Hematopoietic multipotent progenitor cell treated with erythropoietin and hydrocortisone succinate and interleukin-3 and kit ligand, for 15 days (in vitro differentiated cells): ENCODE measurements at places on chromosomes 12 and 14.

DNA sequence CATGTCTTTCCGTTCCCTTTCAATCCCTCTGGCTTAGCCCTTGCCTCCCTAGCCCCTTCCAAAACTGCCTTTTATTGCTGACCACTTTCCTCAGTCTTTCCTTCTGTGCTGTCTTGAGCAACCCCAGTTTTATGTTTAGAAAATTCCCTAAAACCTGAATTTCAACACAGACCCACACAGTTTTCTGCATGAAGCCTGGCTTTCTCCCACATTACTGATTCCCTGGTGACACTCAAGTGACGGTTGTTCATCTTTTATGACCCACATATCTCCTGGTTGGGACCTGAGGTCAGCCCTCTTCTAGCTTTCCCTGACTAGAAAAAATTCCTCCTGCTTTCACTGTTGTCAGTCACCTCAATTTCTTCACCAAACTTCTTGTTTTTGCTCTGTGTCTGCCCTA is 21.0 kb downstream of the FGD4 start:
- no peak for DNase-seq

GRCh38 chr12:128365032-128365431 is 98.1 kb downstream of the TMEM132C start:
- DNase-seq = no peak

DNA sequence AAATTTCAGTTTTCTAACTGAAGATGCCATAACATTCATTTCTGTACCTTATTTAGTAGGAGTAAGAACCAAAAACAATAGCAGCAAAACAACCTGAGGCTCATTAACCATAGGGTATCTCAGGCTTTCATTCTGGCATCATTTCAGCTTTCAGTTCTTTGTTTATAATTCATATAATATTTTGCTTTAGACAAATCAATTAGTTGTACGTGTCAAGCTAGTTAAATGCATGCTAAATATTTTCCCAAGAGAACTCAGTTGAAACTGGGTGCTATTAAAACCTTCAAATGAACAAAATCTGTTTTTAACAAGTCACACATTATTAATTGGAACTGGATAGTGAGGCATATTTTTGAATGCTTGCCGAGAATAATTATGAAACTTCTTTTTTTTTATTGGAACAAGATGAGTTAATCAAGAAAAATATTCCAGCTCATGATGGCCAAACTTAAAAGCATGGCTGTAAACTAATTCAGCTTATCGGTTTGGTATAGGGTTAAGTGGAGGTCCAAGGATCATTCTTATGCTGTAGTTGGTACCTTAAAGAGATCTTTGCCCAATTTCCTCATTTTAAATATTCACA is 442.7 kb downstream of the BTG1 start:
- no peak for DNase-seq

DNA sequence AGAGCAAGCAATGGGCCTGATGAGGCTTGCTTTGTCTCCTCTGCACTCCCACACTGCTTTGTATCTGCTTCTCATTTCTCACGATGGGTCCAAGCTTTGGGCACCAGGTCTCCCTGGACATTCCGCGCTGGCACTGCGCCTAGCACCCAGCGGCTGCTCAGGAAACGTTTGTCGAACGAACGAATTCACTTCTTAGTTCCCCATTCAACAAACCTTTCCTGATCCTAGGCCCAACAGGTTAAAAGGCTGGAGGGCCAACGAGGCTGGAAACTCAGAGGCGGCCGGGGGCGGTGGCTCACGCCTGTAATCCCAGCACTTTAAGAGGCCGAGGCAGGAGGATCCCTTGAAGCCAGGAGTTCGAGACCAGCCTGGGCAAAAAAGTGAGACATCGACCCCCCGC is 1.0 kb upstream of the GLRX5 start:
- peak; percentile 48 for DNase-seq
